ENCODE measurements at places on chromosomes 12 and 14.

DNA sequence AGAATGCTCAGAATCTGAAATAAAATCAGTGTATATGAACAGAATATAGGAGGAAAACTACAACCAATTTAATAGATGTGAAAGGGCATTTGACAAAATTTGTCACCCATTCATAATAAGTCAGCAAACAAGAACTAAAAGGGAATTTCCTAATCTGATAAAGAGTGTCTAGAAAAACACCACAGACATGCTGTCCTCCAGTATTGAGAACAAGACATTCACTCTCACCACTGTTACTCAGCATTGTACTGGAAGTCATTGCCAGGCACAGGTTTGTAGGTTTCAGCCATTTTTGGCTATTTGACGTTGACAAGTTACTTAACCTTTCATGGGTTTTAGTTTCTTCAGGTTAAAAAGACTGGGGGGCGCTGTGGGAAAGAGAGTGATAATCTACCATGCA is 13.2 kb downstream of the EIF2S1 start:
- DNase-seq, result peak; percentile 42
- no peaks in the 10 kb centered on the region for H3K27me3 ChIP-seq
- peaks cover 54% of the 10 kb centered on the region for H3K36me3 ChIP-seq
- peaks cover 22% of the 10 kb centered on the region for H3K4me1 ChIP-seq
- H3K27ac ChIP-seq, result no peak overlapping the region
- H3K4me3 ChIP-seq, result no peak overlapping the region

DNA sequence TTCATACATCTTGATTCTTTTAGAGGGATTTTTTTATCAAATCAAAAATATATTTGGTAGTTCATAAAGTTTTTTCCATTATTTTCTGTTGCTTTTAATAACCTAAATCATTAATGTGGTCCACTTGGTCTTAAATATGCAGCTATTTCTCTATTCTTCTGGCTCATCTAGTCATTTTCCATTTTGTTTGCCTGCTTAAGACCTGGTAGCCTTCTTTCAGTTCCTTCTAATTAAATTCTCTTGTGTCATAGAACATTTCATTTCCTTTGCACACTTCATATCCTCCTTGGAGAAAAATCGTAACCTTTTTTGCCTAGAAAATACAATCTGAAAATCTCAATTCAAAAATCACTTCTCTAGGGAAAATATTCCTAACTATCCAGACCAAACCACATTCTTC is 387.0 kb downstream of the LRFN5 start:
- H3K36me3 ChIP-seq, result no peaks in the 10 kb centered on the region
- no peak for DNase-seq
- no peaks in the 10 kb centered on the region for H3K4me1 ChIP-seq
- no peak overlapping the region for H3K4me3 ChIP-seq
- H3K27ac ChIP-seq, result no peak overlapping the region

GRCh38 chr12:81095501-81096232 is 17.8 kb downstream of the ACSS3 start:
- DNase-seq, result no peak
- H3K36me3 ChIP-seq, result no peaks in the 10 kb centered on the region
- no peaks in the 10 kb centered on the region for H3K27me3 ChIP-seq

DNA sequence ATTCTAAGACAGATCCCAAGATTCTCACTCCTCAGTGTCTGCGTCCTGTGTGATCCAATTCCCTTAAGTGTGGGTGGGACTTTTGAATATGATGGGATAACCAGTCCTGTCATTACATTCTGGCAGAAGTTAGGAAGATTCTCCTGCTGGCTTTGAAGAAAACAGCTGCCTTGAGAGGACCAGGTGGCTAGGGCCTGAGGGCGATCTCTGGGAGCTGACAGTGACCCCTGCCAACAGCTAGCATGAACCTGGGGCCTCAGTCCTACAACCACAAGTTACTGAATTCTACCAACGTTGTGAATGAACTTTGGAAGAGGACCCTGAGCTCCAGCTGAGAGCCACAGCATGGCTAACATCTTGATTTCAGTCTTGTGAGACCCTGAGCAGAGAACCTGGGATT is 44.3 kb upstream of the HMGA2 start:
- DNase-seq, result no peak
- H3K4me1 ChIP-seq, result no peaks in the 10 kb centered on the region
- H3K36me3 ChIP-seq, result no peaks in the 10 kb centered on the region

- H3K4me1 ChIP-seq, result no peaks in the 10 kb centered on the region
- H3K36me3 ChIP-seq, result no peaks in the 10 kb centered on the region
- H3K27ac ChIP-seq, result no peak overlapping the region
- no peak overlapping the region for H3K4me3 ChIP-seq
- DNase-seq, result peak; percentile 15
These were observed 115.5 kb downstream of the SLC2A13 start for GRCh38 chr12:39990122-39991101.

DNA sequence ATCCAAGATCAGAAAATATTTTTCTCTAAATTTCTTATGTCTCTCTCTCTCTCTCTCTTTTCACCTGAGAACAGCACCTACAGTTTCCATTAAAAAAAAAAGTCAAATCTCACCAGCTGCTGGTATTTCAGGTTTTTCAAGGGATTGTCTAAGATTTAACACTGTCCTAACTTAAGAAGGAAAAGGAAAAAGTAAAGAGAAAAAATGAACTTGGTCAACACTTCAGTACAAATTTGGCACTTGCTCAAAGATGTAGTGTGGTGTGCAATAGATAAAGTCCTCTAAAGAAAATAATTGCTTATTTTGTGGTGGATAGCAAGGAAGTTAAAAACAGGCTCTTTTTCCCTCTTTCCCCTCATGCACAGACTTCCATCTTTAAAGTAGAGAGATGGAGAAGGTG is 416.2 kb downstream of the SOX5 start:
- no peak overlapping the region for H3K4me3 ChIP-seq
- H3K27me3 ChIP-seq, result no peaks in the 10 kb centered on the region
- H3K27ac ChIP-seq, result no peak overlapping the region
- no peaks in the 10 kb centered on the region for H3K4me1 ChIP-seq
- DNase-seq, result no peak

DNA sequence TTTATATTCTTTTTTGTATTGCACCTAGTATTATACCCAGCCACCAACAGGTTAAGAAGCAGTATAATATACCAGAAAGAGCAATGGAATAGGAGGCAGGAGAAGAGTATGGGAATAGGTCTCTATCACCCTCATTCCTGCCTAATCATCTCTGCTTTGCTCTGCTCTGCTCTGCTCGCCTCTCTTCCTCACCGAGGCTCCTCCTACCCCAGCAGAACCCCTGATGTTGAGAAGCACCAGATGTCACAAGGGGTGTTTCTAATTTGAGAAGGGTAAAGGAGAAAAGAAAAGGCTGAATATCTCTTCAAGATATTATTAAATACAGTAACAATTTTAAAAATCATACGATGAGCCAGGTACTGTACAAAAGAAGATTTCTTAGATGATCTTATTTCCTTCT is 89.0 kb downstream of the STON2 start:
- no peak for DNase-seq
- H3K27me3 ChIP-seq, result peaks cover 3% of the 10 kb centered on the region
- H3K36me3 ChIP-seq, result no peaks in the 10 kb centered on the region
- no peaks in the 10 kb centered on the region for H3K4me1 ChIP-seq

DNA sequence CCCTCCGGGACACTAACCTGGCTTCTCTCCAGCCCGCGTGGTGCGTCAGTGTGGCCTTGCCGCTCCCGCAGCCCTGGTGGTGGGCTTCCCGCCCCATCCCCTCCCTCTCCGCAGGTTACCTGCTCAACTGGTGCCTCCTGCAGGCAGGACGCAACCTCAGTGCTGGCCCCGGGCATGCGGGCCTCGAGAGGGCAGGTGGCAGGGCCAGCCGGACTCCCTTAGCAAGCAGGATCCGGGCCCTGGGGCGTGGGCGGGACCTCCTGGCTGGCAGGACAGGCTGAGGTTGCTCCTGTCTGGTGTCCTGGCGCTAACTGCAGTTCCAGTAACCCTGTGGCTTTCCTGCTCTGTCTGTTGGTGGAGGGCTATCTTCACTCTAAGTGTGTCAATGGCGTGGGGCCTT is 8.6 kb upstream of the ADSS1 start:
- H3K4me1 ChIP-seq, result no peaks in the 10 kb centered on the region
- no peak overlapping the region for H3K27ac ChIP-seq
- no peaks in the 10 kb centered on the region for H3K27me3 ChIP-seq
- peaks cover 21% of the 10 kb centered on the region for H3K36me3 ChIP-seq

DNA sequence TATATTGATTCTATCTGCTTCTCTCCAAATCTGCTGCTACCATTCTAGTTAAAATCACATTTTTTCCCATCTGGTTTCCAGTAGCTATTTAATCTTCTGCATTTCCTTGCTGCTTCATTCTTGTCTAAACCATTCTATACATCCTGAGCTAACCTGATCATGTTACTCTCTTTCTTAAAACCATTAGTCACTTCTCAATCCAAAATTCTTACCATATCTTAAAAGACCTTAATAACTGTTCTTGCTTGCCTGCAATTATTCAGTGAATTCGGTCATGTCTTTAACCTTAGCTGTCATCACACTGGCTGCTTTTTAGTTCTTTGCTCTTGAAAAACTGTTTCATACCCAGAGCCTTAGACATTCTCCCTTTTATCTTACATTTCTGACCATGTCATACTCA is 56.4 kb upstream of the PZP start:
- H3K4me1 ChIP-seq, result no peaks in the 10 kb centered on the region
- no peak for DNase-seq
- H3K27me3 ChIP-seq, result peaks cover 18% of the 10 kb centered on the region
- H3K36me3 ChIP-seq, result no peaks in the 10 kb centered on the region
- no peak overlapping the region for H3K4me3 ChIP-seq

DNA sequence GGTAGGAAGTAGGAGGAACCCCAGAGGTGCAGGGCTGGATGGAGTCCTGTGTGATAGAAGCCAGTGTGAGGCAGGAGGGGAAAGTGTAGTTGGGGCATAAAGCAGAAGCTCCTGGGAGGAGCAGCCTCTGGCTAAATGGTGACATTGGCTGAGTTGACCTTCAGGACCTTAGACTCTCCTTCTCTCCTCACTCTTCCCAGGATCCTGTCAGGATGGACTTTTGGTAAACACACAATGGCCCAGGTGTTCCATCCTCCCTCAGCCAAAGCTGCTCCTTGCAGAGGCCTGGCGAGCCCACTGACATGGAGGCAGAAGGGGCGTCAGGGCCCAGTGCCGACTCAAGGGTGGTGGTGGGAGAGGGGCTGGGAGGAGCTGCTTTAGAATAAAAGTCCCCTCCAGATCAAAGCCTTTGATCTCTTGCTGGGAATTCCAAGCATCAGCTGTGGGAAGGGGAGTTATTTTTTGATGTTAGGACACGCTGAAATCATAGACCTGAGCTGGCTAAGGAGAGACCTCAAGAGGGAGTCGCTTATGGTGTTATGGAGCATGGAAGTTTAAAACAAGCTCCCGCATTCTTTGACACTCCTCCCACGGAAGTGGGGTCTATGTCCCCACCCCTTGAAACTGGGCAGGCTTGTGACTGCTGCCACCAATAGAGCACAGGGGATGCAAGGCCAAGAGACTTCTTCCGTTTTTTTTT is 44.1 kb downstream of the SMIM41 start:
- H3K27ac ChIP-seq, result no peak overlapping the region
- DNase-seq, result no peak
- H3K36me3 ChIP-seq, result no peaks in the 10 kb centered on the region
- H3K27me3 ChIP-seq, result peaks cover 13% of the 10 kb centered on the region
- H3K4me1 ChIP-seq, result peaks cover 11% of the 10 kb centered on the region
- no peak overlapping the region for H3K4me3 ChIP-seq

- peaks cover 10% of the 10 kb centered on the region for H3K27me3 ChIP-seq
- H3K27ac ChIP-seq, result no peak overlapping the region
- no peak overlapping the region for H3K4me3 ChIP-seq
- peaks cover 6% of the 10 kb centered on the region for H3K4me1 ChIP-seq
- no peaks in the 10 kb centered on the region for H3K36me3 ChIP-seq
These were observed 20.5 kb upstream of the GUCY2C start for GRCh38 chr12:14716848-14717444.

- H3K4me3 ChIP-seq, result no peak overlapping the region
- no peaks in the 10 kb centered on the region for H3K4me1 ChIP-seq
- no peak overlapping the region for H3K27ac ChIP-seq
- no peaks in the 10 kb centered on the region for H3K27me3 ChIP-seq
- H3K36me3 ChIP-seq, result no peaks in the 10 kb centered on the region
These were observed 313.2 kb downstream of the SEC23A start for GRCh38 chr14:38789805-38790204.

- peaks cover 28% of the 10 kb centered on the region for H3K4me1 ChIP-seq
- H3K27me3 ChIP-seq, result no peaks in the 10 kb centered on the region
- no peak overlapping the region for H3K4me3 ChIP-seq
- peaks cover 3% of the 10 kb centered on the region for H3K36me3 ChIP-seq
- no peak overlapping the region for H3K27ac ChIP-seq
These were observed 82.8 kb downstream of the DAAM1 start for GRCh38 chr14:59271256-59271655.

DNA sequence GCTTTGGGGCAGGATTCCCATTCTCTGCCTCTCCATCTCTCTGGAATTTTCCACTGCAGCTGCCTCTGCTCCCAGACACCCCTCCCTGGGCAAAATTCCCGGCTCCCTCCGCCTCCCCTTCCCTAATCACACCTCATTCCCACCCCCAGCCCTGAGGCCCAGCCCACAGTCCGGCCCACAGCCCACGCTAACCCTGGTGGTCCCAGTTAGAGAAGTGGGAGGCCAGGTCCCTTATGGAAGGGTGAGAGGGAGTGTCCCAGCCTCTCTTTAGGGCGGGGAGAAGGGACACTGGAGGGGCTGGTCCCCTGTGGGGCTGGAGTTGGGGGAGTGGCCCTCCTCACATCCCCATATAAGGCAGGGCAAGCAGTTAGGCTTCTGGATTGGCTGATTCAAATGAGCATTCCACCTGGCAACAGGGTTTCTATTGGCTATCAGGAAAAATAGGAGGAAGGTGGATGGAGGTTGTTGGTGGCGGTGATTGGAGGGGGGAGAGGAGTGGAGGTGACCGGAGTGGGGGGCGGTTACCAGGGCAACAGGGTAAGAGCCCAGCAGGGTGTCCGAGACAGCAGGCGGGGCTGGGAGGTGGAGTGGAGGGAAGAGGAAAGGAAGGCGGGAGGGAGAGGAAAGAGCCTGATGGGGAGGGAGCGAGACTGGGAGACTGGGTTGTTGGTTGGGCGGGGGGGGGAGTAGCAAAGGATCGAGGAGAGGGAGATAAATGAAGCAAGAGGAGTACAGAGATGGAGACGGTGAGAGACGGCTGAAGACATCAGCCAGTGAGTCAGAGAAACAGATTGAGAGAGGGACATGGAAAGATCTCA is 1.9 kb upstream of the PTMS start:
- peak overlapping the region; percentile 78 for H3K4me3 ChIP-seq
- H3K27me3 ChIP-seq, result peaks cover 9% of the 10 kb centered on the region
- peak overlapping the region; percentile 42 for H3K27ac ChIP-seq
- H3K4me1 ChIP-seq, result peaks cover 38% of the 10 kb centered on the region
- DNase-seq, result peak; percentile 69
- no peaks in the 10 kb centered on the region for H3K36me3 ChIP-seq
